Activated T-helper 1 cell treated with Interleukin-2 at 50 U/mL for 16 hours (primary cell): ENCODE measurements at places on chromosomes 2 and 18.

GRCh38 chr2:127624320-127624755 is 21.6 kb upstream of the GPR17 start:
- no peak for DNase-seq

GRCh38 chr2:33134791-33135560 is 188.2 kb downstream of the LTBP1 start:
- DNase-seq, result no peak

DNA sequence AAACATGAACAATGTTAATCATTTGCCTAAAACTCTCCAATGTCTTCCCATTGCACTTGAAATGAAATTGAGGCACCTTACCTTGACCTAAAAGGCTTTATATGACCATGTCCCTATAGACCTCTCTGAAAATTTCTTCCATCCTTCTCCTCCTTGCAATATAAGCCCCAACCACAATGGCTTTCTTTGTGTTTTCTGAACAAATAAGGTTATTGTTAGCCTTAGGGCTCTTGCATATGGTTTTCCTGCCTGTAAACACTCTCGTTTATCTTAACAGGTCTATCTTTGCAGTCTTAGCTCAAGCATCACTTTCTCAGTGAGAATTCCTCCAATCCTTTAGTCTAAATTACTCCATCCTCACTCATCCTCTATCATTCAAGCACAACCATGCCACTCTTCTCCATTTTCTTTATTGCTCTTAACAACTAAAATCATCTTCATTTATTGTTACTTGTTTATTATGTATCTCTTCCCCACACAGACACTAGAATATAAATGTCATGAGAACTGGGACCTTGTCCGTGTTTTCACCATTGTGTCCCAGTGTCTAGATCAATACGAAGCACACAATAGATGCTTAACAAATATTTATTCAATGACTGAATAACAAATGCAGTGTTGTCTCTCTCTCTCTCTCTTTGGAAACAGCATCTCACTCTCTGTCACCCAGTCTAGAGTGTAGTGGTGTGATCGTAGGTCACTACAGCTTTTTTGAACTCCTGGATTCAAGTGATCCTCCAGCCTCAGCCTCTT is 129.3 kb downstream of the RDH14 start:
- no peak for DNase-seq

DNA sequence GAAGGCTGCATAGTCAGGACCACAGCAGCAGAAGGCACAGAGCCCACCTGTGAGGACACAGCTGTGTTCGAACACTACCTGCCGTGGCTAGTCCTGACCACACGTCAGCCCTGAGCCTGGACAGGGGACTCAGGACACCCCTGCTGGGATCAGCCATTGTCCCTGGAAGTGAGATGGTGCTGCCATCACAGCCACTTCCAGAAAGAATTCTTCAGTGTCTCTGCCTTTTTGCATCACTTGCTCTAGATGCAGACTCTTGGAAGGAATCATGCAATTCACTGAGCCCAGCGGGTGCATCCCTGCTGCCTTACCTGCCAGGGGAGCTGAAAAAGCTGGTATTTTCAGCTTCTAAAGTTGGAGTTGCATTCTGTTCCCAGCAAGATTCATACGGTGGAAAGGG is 49.3 kb downstream of the LAMA3 start:
- DNase-seq, result no peak

DNA sequence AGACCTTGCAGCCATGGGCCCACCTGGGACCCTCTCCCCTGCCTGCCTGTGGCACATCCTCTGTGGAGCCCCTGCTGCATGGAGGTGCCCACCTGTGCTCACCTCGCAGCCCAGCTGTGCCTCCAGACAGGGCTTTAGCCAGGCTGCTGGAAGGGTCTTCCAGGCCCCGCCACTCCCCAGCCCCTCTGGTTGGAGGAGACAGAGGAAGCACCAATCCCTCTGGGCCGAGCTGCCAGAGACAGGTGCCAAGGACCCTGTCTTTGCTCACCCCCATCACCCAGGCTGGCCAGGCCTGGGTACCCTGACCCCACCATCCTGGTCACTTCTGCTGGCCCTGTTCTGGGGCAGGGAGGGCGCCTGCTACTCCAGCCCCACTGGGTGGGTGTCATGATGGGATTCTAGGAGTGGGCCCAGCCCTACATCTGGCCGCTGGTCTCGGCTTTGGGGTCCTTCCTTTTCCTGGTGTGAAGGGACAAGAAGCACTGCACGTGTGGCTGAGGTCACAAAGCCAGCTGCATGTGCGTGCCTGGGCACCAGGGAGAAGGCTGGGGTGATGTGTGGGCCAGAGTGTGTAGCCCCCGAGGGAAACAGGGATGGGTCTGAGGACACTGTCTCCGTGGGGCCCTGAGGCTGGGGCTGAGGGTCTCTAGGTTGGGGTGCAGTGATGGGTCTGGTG is 9.3 kb upstream of the NEU4 start:
- no peak for DNase-seq

DNA sequence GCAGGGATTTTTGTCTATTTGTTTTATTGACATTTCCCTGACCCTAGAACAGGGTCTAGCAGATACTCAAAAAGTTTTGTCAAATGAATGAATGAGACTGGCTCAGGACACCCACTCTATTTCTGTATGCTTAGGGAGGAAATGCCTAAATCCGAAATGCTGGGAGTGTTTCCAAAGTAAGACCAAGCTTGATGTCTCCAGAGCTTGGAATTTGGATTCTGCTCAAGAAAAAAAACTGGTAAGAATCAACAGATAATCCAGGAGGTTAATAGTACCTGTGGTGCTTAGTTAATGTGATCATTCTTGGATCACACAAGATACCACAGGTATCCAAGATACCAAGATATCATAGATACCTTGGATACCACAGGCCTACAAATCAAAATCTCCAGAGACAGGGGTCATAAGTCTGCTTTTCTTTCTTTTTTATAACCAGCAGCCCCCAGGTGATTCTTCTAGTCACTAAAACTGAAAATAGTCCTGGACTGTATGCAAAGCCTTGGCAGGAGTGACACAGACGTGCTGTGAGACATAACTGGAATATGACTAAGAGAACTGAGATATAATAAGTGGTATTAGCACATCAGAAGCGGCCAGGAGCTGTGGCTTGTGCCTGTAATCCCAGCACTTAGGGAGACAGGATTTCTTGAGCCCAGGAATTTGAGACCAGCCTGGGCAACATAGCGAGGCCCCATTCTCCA is 39.9 kb upstream of the SP3 start:
- no peak for DNase-seq

DNA sequence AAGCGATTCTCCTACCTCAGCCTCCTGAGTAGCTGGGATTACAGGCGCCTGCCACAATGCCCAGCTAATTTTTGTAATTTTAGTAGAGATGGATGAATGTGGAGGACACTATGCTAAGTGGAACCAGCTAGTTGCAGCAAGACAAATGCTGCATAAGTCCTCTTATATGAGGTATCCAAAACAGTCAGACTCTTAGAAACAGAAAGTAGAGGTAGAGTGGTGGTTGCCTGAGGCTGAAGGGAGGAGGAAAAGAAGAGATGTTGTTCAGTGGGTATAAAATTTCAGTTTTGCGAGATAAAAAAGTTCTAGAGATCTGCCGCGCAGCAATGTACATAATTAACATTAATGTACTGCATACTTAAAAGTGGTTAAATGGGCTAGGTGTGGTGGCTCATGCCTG is 145.3 kb upstream of the SPRED2 start:
- no peak for DNase-seq

- no peak for DNase-seq
These were observed 582.6 kb downstream of the NRXN1 start for GRCh38 chr2:50449306-50449705.

GRCh38 chr2:46874236-46874929 is 41.2 kb downstream of the MCFD2 start:
- no peak for DNase-seq

- peak; percentile 70 for DNase-seq
These were observed at the start of gene COPS7B for GRCh38 chr2:231786177-231786916. Gene COPS7B (plus strand): TSS chr2:231786445. CDS start chr2:231788571, 2,126 bp downstream.

GRCh38 chr18:76476665-76477561 is 18.1 kb downstream of the ZNF516 start:
- DNase-seq, result no peak

- no peak for DNase-seq
These were observed 38.5 kb downstream of the REV1 start for GRCh38 chr2:99451280-99451679.

GRCh38 chr2:30318987-30319782 is 87.9 kb downstream of the LBH start:
- DNase-seq, result no peak

GRCh38 chr2:151999053-151999452 is 99.8 kb downstream of the CACNB4 start:
- DNase-seq, result peak; percentile 11

GRCh38 chr2:109521233-109522062 is 92.3 kb downstream of the SEPTIN10 start:
- no peak for DNase-seq

DNA sequence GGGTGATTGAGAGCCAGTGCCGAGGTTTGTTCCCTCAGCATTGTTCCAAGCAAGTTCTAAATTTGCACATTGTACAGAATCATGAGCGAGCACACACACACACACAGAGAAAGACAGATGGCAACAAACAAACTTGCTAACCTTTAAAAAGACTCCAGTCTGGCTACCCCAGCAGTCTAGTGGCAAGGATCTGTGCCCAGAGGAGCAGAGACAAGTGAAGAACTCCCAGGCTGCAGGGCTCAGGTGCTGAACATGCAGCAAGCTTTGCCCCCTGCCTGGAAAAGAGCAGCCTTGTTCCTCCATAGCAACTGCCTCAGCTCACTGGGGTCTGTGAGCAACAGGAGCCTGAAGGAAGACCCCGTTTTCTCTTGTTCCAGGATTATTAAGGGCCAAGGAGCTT is 169.2 kb upstream of the CCDC68 start:
- DNase-seq, result no peak

GRCh38 chr2:9705196-9705595 is 74.4 kb upstream of the YWHAQ start:
- DNase-seq, result no peak

DNA sequence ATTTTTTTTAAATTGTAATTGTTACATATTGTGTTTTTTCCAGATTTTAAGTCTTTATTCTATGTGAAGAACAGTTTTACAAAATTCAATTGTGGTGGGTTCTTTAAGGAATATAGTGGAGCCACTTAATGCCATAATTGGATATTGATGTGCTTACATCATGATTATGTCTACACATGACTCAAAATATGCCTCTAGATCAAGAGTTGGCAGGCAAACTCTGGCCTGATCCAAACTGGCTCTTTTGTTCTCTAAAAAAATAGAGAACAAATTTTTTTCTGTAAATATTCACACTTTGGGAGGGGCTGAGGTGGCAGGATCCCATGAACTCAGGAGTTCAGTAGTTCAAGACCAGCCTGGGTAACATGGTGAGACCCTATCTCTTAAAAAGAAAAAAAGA is 8.3 kb downstream of the EHBP1 start:
- no peak for DNase-seq

GRCh38 chr2:44956843-44957242 is 15.3 kb downstream of the SIX3 start:
- DNase-seq, result no peak

GRCh38 chr18:62634979-62635630 is 80.2 kb upstream of the PHLPP1 start:
- DNase-seq, result no peak
